CD4-positive, alpha-beta T cell treated with Interleukin-12 subunit alpha and Interleukin-12 subunit beta, for 1 hour (primary cell): ENCODE measurements at places on chromosomes 13 and 19.

- peak; percentile 73 for DNase-seq
Observed at GRCh38 chr19:34345947-34346351, 19.0 kb upstream of the GPI start.

DNA sequence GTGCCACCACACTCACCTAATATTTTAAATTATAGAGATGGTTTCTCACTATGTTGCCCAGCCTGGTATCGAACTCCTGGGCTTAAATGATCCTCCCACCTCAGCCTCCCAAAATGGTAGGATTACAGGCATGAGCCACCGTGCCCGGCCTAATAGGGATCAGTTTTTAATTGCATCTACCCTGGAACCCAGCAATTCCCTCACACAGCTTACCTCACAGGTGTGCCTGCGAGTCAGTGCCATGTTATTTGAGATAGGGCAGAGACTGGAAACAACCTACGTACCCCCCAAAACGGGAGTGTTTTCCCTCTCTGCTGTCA is 14.3 kb downstream of the MAP2K2 start:
- no peak for DNase-seq

DNA sequence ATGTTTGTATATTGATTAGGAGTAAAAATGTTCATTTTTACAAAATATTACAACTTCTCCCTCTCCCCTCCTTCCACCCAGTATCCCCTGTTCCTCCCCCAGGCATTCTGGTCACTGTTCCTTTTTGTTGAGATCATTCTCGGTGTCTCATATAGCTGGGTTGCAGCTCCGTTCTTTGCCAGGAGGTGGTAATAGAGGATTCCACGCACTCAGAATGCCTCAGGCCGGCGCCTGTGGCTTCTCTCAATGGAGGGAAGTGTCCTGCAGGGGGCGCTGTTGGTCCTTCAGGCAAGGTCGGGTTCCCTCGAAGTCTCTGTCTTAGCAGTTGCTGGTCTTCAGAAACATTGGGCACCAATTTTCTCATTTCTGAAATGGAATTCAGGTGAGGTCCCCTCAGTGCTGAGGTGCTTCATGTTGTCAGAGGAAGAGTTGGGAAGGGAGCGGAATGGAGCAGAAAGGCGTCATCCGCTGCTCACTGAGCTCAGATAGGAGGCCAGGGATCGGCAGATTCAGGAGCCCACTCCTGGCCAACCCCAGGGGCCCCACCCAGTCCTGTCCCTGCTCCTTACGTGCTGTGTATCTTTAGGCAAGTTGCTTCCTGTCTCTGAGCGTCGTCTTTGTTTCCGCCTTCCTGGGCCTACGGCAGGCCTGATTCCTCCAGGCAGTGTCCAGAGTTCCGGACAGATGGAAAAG is 10.3 kb upstream of the GARIN5A start:
- peak; percentile 49 for DNase-seq

GRCh38 chr13:73772449-73773167 is 361.6 kb downstream of the KLF12 start:
- DNase-seq = no peak

DNA sequence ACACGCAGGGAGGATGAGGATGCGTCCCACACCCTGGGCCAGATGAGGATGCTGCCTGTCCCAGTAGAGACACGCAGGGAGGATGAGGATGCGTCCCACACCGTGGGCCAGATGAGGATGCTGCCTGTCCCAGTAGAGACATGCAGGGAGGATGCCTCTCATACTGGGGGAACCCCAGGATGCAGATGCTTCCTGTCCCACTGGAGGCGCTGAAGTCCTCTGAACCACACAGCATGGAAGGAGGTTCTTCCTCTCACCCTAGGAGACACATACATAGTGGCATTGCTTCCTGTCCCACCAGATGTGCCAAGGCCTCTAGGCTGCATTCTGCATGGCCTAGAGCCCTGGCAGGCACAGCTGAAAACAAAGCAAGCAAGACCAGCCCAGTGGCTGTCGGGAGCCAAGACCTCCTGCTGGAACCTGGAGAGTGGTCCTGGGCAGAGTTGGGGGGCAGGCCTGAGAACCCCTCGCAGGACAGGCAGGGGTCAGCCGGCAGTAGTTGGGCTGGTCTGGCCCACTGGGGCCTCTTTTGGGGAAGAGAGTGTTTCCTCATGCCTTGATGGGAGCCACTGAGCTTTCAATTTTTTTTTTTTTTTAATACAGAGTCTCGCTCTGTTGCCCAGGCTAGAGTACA is 4.3 kb downstream of the HPN start:
- DNase-seq = peak; percentile 35
